DMS 273 treated with DMSO at 0.1 percent for 48 hours (cell line): ENCODE measurements at places on chromosomes 12 and 14.

DNA sequence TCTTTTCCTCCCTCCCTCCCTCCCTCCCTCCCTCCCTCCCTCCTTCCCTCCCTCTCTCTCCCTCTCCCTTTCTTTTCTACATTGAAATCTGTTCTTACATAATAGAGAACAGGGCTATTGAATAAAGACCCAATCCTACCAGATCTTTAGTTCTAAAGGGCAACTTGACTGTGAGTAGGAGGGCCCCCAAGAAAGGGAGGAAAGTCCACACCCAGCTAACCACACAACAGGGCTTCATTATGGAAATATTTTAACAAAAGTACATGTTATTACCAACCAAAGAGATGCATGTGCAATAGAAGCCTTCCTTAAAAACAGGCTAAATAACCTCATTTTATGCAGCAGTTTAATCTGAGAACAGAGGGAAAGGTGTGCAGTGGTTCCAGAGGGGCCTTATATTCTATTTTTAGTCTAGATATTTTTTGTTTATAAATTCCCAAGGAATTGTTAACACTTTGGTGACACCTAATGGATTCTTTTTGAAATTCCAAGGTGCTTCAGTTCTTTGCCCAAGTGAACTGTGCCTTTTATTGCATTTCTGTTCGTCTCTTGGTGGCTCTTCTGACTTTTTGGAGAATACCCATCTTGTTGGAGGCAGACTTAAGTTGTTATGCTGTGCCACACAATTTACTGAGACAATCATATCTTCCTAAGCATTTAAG lies 63.0 kb downstream of the GNS start:
- DNase-seq: no peak

GRCh38 chr12:98478606-98479005 lies 36.8 kb upstream of the TMPO start:
- no peak for DNase-seq

- DNase-seq: no peak
These were observed 2.3 kb downstream of the FOXJ2 start for GRCh38 chr12:8034802-8035201.

DNA sequence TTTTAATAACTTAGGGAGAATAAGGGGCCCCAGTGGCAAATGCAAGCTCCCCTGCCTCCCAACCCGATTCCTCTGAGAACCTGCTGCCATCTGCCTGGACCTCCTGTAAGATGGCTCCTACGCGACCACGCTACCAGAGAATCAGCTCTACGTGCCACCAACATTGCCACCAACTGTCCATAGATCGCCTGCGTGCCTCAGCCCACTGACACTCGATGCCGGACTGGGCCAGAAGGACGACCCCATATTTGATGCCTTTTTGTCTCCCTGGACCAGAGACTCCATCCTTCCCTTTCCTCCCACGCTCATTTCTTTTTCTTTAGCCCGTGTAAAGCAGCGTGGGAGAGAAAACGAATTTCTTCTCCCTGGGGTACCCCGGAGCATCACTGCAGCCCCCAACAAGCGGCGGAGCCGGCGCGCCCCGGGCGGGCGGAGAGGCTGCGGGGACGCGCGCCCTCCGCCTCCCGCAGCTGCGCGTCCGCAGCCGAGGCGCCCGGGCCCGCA lies 565 bp upstream of the KLHL42 start:
- DNase-seq: no peak

DNA sequence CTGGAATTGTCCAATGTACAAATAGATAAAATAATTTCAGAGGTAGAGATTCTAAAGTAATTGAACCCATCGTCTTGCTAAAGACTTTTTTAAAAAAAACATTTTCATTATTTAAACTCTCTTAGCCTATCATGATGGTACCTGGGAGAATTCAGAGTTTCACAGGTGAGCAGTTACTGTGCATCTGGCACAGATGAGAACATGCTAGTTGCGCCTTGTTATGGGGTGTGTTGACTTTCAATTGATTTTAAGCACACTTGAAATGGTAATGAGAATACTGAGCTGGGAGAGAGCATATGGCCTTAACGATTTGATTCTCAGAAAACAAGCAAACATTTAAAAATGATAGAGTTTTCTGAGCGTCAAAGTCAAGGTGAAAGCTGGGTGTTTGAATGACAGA lies 66.6 kb downstream of the FLRT2 start:
- DNase-seq: no peak

GRCh38 chr12:116325336-116325664 lies 47.8 kb upstream of the MED13L start:
- DNase-seq: no peak

DNA sequence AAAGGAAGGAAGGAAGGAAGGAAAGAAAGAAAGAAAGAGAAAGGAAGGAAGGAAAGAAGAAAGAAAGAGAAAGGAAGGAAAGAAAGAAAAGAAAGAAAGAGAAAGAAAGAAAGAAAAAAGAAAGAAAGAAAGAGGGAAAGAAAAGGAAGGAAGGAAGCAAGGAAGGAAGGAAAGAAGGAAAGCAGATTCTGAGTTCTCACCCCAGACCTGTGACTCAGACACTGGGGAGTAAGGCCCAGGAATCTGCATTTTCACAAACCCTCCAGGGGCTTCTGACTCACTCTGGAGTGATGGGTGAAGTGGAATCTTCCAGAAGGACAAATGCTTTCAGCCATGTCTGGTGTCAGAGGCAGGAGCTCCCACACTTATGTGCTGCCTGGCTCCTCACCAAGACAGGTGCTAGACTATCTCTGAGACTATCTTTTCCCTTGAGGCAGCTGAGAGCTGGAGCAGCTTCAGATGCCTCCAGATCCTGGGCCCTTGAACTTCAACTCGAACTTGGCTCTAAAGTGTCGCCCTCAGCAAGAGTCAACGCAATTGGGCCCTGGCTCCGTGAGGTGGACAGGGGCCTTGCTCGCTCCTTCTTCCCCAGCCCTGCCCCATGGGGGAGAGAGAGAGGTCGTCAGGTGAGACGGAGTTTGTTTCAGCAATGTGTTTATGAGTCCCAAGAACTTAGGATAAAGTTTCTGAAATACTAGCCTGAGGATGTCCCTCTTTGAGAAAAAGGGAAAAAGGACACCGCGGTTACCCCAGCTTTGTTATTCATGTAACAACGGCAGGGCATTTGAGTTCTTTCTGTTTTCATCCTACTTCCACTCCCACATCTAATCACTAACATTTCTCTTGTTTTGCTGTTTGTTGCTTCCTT lies 19.8 kb upstream of the SCARB1 start:
- DNase-seq: no peak

DNA sequence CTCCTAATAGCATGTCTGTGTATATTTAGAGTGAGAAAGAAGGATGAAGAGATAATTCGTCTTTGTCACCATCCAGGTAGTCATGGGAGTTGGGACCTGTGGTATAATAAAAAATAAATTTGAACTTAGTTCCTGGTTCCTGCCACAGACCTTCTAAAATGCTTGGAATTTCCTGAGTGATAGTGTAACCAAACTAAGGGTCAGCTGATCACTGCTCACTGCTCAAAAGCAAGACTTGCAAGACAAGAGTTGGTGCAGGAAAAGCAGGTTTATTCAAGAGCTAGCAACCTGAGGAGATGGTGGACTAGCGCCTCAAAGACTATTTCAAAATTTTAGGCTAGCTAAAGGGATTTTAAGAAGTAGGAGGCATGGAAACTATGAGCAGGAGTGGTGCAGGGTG lies 19.1 kb downstream of the ANG start:
- DNase-seq: no peak

- DNase-seq: no peak
These were observed 32.3 kb downstream of the BEST3 start for GRCh38 chr12:69666798-69667197.

GRCh38 chr12:1845427-1845826 lies 25.1 kb downstream of the LRTM2 start:
- DNase-seq: no peak

DNA sequence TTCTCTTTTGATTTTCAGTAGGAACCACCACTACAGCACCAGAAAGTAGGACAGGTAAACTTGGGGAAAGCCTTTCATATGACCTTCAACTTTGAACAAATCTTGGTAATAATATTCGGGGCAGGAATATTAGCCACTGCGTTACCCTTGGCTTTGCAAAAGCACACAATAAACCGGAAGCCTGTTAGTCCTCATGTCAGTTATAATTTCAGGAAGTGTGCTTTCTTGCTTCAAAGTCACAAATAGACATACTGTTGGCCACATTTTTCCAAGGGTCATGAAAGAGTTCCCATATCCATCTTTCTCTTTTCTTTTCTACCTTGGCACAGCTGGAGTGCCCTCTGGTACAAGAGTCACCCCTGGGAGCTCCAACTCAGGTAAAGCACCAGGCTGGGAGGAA lies 167.2 kb upstream of the CNTN1 start:
- DNase-seq: no peak

GRCh38 chr12:58720421-58720820 lies 199.9 kb downstream of the LRIG3 start:
- DNase-seq: no peak

GRCh38 chr12:26109343-26109881 lies 15.4 kb downstream of the BHLHE41 start:
- DNase-seq: no peak

- no peak for DNase-seq
These were observed 96.1 kb downstream of the FBXL14 start for GRCh38 chr12:1498199-1498740.

DNA sequence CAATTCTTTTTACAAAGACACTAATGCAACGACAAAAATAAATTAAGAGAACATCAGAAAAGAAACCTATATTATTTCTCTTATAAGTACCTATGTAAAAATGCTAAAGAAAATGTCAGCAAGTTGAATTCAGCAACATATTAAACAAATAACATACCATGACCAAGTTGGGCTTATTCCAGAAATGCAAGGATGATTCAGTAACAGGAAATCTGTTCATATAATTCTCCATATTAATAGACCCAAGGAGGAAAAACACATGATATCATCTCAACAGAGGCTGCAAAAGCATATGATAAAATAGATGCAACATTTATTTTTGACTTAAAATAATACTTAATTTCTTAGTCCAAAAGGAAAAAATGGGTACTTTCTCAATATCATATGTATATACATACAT lies 25.1 kb upstream of the GPHB5 start:
- DNase-seq: no peak

GRCh38 chr14:75274050-75274898 lies 4.4 kb upstream of the FOS start:
- DNase-seq: no peak

GRCh38 chr14:103052407-103052806 lies 4.9 kb downstream of the CDC42BPB start:
- DNase-seq: no peak

DNA sequence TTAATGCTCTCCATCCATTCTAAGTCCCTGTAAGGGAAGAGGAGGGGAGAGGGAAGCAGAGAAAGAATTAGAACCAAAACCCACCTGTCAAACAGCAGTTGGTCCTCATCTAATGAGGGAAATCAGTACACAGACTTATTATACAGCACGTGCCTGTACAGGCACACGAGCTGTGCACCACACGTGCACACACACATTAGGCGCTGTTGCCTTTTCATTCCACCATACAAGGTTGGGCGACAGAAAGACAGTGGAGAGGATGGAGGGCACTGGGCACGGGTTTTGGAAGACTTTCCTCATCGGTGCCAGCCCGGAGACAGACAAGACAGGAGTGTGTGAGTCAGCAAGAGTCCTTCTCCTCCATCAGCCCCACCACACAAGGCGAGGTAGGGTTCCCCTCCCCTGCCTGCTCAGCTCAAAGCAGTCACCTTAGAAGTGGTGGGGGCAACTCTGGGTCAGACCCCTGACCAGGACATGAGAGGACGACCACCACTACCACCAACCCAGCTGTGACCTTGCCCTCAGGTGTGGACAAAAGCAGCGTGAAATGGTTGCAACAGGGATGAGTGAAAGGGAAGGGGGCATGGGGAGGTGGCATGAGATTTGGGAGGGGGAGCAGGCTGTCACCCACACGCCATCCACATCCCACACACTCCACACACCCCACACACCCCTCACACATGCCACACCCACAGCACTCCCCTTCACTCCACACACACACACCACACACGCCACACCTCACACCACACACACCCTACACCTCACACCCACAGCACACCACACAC lies 80.7 kb downstream of the ACTN1 start:
- DNase-seq: no peak

DNA sequence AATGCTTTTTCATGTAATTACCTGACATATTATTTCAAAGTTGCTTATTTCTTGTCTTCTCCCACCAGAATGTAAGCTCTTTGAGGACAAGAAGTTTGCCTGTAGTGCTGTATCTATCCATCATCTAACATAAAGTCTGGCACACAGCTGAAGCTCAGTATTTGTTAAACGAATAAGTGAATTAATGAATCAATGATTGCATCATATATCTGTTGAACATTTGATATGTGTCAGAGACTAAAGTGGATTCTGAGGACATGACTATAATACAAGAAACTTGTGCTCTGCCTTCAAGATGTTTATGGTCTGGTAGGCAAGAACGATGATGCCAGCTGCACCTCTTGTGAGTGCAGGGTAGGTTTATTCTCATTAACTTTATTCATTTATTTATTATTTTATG lies 115.4 kb upstream of the SCAF11 start:
- no peak for DNase-seq

- no peak for DNase-seq
These were observed 441.9 kb downstream of the TMEM121 start for GRCh38 chr14:105968291-105968690.
